Substantia nigra (tissue), 51 donors: ENCODE measurements at places on chromosomes 5 and 9.

DNA sequence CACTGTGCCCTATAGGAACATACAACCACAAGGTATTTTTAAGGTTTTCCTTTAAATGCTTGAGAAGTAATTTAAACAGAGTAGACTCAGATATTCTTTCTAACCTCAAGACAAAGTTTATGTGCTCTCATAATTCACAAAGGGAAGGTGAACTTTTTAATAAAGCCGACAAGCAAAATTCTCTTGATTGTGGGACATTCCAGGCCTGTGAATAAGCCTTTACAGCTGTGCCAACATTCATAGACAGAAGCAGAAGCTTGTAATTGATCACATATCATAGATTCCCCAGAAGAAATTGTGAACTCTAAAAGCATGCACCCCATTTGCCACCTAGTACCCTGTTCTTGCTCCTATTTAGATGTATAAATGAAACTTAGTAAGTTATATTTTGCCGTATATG, 1107.8 kb upstream of the SEMA6A start:
- DNase-seq = no peak

- DNase-seq = no peak
Measured at GRCh38 chr9:101572316-101572715, 22.5 kb downstream of the PPP3R2 start.

DNA sequence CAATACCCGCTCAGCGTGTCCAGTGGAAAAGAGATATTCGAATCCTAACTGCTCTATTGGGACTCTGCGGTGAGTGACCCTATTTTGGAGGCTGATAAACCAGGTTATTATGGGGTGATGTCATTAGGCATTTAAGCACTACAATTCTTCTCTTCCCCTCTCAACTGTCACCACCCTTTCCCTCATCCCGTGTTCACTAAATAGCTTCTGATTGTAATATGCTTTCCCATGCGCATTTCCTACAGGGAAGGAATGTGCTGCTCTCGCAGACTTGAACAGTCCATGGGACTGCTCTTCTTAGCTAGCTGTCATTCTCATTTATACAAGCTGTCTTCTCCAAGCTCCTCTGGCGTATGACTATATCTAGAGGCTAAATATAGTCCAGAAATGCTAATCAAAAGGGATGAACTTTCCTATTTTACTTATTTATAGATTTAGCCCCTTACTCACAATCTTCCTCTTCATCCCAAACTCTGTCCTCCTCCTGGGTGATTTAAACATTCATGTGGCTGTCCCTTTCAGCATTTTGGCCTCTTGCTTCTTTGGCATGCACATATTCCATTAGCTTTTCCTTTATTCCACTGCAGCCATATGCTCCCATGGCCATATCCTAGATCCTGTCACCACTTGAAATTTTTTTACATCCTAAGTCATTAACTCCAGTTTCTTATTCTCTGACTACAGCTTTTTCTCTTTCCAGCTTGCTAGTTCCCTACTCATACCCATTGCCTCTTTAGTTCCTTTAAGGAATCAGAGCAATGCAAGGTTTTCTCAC, 39.6 kb upstream of the CSNK1G3 start:
- DNase-seq = no peak

GRCh38 chr9:79980432-79980831, 408.7 kb downstream of the TLE4 start:
- no peak for DNase-seq

DNA sequence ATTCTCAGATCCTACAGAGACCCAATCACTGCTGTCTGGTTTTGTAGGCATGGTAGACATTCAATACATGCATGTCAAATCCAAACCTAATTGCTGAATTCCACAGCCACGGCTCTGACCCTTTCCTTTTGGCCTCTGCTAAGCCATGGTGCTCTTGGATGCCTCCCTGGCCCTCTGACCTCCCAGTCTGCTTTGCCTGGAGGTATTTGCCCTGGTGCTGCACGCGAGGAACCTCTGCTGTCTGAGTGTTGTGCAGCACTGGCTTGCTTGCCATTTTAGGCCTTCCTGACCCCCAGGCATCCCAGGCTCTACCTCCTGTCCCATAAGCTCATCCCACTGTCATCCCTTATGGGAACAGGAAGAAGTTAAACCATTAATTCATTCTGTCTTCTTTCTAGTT, 60.9 kb downstream of the DOCK2 start:
- no peak for DNase-seq

DNA sequence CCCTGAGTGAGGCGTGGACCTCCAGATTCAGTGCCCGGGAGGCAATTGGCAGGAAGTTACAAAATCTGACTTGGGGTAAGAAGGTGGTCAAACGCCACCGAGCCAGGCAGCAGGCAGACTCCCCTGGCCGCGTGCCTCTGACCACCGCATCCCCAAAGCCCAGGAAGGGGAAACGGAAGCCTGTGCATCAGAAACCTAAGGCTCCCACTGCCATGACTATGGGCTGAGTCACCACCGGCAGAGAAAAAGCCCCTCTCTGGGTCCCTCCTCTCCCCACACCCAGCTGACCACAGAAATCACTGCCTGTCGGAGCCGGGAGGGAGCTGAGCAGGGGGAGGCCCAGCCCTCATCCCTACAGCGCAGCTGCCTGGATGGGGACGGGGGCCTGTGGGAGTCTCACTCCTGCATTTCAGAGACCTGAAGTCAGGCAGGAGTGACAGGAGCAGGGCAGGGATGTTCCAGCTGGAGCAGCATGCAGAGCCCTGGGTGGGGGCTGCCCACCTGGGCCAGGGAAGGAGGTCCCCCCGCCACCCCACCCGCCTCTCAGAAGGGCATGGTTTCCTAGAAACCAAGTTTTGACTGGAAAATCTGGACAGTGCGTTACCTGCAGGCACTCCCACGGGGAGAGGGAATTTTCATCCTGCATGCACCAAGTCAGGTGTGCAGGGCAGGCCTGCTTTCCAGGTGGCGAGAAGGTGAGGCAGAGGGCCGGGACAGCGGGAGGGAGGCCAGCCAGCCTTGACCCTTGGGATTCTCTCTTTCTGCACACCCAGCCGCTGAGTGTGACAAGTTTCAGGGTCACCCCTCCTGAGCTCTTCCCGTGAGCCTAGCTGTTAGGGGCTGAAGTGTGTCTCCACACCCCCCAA, 68.2 kb downstream of the LRSAM1 start:
- DNase-seq = no peak

- no peak for DNase-seq
Measured at GRCh38 chr5:149937610-149938009, 7.0 kb downstream of the PDE6A start.

DNA sequence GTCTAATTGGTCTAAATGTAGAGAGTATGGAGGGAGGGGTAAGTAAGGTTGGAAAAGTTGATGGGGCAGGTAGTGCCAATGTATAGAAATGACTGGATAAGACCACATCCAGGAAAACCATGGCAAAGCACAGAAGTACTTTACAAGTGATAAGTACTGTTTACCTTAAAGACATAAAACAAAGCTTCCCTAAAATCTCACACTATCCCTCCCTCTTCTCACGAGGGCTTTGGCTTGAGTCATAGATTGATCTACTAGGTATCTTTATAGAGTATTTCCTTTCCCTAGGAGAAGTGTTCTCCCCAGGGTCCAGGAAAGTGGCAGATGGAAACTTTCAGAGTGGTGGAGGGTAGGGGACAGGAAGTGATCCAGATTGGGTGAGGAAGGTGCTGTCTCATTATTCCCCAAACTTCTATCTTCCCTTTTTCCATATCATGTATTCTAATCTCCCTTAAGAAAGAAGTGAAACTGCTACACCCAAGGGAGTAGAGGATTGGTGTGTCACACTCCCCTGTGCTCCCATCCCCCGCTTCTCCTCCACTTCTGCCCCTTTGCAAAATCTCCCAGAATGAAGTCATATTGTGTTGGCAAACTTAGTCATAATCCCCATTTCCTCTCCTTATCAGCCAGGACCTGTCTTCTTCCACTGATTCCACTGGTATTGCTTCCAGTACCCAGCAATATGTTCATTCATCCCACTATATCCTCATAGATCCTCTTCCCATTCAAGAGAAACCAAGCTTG, 14.6 kb downstream of the IL33 start:
- DNase-seq = no peak

DNA sequence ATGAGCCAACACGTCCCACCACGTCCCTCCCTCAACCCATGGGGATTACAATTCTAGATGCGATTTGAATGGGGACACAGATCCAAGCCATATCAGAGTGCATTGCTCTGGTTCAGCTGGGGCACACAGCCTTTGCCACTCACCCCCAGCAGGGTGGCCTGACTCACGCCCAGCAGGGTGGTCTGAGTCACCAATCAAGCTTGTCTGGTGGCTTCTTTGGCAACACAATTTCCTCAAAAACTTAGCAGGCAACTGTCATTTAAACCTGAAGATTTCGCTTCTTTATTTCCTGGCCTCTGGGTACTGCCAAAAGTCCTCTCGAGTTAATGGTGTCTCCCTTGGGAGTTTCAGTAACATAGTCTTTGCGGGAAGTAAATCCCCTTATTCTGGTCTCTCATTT, 16.3 kb upstream of the SEMA5A start:
- no peak for DNase-seq

DNA sequence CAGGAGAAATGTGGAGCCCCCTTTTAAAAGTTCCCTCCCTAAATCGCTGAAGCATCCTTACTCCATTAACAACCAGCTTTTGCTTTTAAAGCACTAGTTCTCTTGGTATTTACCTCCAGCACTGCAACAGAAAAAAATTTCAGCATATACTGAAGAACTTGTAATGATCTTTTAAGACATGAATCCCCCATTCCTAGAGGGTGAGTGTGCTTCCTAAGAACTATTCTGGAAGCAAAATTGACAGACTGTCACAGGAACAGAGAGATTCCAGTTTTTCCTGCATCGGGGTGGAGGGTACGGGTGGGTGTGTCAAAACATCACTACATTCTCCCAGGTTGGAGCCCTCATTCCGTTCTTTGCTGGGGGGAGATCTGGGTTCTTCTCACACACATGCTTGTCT, 151.9 kb downstream of the EBF1 start:
- no peak for DNase-seq
